CD4-positive, alpha-beta T cell treated with Interleukin-15 for 1 hour (primary cell): ENCODE measurements at places on chromosomes 6 and 20.

DNA sequence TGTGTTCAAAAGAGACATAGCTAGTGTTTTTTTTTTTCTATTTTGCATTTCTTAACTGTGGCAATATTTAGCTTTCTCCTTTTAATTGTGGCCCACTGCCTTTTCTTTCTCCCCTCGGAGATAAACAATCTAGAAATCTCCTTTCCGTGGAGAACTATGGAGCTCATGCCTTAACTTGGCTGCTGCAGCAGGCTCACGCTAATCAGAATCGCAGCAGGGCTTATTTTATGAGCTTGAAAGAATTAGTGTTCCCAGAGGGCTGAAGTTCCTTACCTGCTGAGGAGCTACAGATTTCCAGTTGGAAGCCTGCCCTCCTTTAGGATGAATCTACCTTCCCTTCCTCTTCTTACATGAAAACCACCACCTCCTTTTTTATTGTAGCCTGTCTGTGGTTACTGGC lies 35.6 kb downstream of the CTNNBL1 start:
- DNase-seq, result no peak

GRCh38 chr6:11688425-11688709 lies 90.2 kb downstream of the ADTRP start:
- DNase-seq, result no peak

DNA sequence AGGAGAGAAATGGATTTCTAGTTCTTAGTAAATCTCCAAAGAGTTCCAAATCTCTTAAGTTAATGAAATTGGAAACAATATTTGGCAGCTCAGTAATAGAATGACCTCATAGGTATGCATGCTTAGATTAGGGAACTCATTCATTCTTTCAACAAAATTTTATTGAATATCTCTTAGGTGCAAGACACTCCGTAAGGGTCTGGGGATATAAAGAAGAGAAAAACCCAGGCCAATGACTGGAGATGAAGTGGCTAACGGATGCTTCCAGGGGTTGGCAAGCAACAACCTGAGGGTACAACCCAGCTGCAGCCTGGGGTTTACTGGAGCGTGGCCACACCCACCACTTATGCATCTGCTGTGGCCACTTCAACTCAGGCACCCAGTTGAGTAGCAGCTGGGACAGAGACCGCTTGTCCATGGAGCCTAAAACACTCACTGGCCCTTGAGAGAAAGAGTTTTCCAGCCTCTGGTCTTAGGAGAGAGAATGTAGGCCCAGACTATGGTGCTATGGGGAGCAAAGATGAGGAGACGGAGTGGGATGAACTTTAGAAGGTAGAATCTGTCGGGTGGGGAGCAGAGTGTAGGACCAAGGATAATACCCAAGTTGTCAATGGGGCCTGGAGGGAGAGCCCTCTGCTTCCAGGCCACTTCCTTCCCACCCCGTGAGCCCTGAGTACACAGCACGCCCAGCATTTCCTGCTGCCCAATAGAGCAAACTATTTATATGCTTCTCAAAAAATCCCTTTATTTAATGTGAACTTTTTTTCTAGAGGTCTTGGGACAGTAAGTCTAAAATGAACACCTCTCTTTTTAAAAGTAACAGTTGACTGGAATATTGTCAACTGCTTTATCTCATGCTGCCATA lies 46.8 kb upstream of the PXDC1 start:
- DNase-seq, result no peak

DNA sequence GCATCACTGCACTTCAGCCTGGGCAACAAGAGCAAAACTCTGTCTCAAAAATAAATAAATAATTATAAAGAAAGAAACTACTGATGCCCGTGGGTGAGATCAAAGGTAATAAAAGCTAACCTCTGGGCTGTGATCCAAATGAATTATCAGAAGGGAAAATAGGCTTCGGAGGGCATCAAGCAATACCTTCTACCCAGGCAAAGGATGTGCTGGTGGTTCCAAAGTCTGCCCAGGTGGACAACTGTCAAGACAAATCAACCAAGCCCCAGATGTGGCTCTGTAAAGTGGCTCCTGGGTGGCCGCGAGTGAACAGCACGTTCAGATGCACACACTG lies 95.6 kb downstream of the SCML4 start:
- no peak for DNase-seq

- no peak for DNase-seq
Observed at GRCh38 chr6:142412658-142413057, 110.9 kb downstream of the ADGRG6 start.

DNA sequence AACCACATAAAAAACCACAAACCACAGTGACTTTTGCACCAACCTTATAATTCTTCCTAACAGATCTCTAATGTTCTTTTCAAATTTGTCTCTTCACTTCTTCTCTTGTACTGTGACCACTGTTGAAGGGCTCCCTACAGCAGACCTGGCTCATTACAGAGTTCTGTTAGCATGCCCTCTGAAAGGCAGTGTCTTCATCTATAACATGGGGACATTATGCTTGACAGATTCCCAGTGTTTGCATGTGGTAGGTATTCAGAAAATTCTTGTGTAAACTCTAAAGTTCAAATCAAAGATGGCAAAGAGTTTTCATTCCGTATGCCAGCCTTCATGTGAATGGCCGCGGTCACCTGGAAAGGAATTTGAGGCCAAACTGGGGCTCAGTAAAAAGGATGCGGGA lies 182.6 kb downstream of the DHX35 start:
- DNase-seq, result no peak

GRCh38 chr6:166009385-166010031 lies 158.1 kb downstream of the TBXT start:
- DNase-seq, result no peak

- peak; percentile 2 for DNase-seq
Observed at GRCh38 chr6:170023620-170024521, 267.0 kb downstream of the DLL1 start.

GRCh38 chr20:15760001-15760621 lies 813.1 kb downstream of the KIF16B start:
- no peak for DNase-seq
